ENCODE measurements at places on chromosomes 4 and X. TPM values are rescaled to one million over a fixed set of nuclear protein-coding genes. Genes with fewer than 3 reads are reported as not detected.

Gene RHOXF1
- 1.6 TPM for polyA plus RNA-seq

Gene GPR34
- not detected for polyA plus RNA-seq

Gene MAD2L1
- 7.3 TPM for polyA plus RNA-seq

Gene P2RY4
- not detected for polyA plus RNA-seq
